Lower lobe of right lung (tissue), 2 donors: ENCODE measurements at places on chromosomes 7 and 10. TPM values are rescaled to one million over a fixed set of nuclear protein-coding genes. Genes with fewer than 3 reads are reported as not detected.

The CHAT gene
- total RNA-seq, result not detected

DNA sequence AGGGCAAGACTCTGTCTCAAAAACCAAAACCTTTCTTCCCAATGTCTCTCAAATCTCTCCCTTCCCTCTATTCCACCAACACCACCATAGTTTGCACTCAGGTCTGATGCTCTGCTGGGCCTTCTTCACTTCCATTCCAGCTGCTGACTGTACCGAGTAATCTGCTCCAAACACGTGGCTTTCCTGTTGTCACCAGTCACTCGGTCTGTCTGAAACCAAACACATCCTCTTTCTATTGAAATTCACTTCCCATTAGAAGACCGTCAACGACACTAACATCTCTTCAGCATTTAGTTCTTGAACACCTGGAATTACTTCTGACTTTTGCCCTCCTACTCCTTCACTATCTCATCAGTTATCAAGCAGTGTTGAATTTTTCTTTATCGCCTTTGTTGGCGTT, 4.7 kb upstream of the NRF1 start:
- no peak for DNase-seq

The DNA2 gene
- 7.1 TPM for total RNA-seq

GRCh38 chr7:70568674-70569334, 563.1 kb upstream of the GALNT17 start:
- no peak for DNase-seq

- DNase-seq, result no peak
Measured at GRCh38 chr10:90787393-90788198, 70.2 kb downstream of the HTR7 start.

The ACHE gene
- 0.97 TPM for total RNA-seq

DNA sequence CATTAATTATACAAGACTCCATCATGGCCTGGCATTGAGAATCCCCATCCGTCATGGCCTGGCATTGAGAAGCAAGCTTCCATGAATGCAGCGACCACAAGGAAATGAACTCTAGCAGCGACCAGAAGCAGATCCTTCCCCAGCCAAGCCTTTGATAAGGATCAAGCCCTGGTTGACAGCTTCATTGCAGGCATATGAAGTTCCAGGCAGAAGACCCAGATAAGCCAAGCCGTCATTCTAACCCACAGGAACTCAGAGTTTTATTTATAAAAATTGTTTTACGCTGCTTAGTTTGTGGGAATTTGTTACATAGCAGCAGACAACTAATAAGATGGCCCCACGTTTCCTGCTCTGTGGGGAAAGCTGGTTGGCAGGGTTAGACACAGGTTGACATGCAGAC, 642.3 kb downstream of the GATA3 start:
- DNase-seq, result no peak

DNA sequence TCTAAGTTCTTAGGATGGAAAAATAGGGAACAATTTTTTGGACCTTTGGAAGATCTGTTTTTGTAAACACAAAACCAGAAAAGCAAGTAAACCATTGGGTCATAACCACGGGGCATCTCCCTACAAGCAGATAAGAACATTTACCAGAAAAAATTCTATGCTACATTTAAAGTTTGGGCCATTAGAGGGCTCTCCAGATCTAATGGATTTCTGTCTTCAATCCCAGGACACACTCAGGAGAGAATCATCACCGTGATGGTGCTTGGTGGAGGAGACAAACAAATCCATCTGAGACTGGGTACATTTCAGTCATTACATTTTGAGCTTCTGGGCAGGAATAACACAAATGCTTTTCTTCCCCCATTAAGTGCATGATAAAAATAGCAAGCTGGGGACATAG, 178.4 kb upstream of the TARP start:
- no peak for DNase-seq

The LLCFC1 gene
- total RNA-seq, result not detected

The TMEM178B gene
- total RNA-seq, result 0.18 TPM

DNA sequence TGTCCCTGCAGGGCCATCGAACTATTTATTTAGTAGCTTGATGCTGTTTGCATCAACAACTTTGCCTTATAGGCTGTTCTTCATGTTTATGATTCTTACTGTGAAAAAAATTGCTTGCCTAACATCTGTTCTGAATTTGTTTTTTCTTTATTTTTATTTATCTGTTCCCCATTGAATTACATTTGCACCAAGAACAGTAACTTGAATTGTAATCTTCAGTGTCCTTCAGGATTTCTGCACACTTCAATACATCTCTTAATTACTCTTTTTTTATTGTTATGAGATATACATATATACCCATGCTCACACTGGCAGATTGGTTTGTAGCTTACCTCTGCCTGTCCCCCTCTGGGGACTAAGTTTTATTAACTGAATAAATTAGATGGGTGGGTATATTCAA, 64.4 kb downstream of the TBXAS1 start:
- no peak for DNase-seq

The NXPH1 gene
- not detected for total RNA-seq

DNA sequence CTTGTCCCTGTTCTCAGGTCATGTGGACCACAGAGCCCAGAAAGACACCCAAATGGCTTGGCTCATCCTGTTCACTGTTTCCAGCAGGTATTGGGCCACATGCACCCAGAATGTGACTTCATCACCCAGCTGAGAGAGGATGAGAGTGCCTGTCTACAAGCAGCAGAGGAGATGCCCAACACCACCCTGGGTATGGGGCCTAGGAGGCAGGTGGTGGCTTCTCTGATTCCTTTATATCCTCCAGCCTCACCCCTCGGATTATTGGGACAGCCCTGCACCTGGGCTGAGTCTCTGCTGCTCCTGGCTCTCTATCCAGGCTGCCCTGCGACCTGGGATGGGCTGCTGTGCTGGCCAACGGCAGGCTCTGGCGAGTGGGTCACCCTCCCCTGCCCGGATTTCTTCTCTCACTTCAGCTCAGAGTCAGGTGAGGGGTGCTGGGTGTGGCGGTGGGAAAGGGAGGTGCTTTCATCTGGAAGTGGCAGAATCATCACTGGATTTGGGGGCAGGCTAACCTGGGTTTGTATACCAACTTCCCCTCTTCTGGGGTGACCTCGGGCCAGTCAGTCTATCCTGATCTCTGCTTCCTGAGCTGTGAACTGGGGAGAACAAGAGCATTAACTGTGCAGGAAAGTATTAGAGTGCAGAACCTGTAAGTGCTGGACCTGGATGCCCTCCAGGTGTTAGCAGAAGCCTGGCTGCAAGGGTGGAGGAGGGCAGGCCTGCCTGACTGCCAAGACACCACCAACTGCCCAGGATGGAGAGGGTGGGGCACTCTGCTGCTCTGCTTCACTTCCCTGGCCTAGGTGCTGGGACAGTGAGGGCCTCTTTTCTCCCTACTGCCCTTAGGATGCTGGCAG, 5.2 kb downstream of the GHRHR start:
- no peak for DNase-seq

DNA sequence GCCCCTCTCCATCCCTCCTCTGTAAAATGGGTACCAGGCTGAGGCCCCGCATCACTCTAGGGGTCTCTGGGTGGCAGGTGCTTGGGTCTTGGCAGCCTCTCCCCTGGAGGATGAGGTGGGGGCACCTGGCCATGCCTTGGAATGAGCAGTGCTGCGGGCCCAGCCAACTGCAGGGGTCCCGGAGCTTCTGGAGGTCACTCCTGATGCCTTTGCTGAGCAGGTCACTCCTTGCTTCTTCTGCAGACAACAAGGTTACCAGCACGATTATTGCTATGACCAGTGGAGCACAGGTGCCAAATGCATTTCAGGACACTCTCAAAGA, 22.4 kb upstream of the ZNF488 start:
- no peak for DNase-seq
